Uterus (tissue), 4 donors: ENCODE measurements at places on chromosomes 5 and 9. TPM values are rescaled to one million over a fixed set of nuclear protein-coding genes. Genes with fewer than 3 reads are reported as not detected.

- no peaks in the 10 kb centered on the region for H3K27me3 ChIP-seq
- no peak overlapping the region for H3K4me3 ChIP-seq
- H3K4me1 ChIP-seq, result no peaks in the 10 kb centered on the region
- no peak overlapping the region for H3K27ac ChIP-seq
- no peaks in the 10 kb centered on the region for H3K36me3 ChIP-seq
- DNase-seq, result no peak
Measured at GRCh38 chr5:151595411-151595826, 4.3 kb upstream of the FAT2 start.

The SLC6A19 gene
- not detected for total RNA-seq

- H3K27ac ChIP-seq, result no peak overlapping the region
- DNase-seq, result no peak
- peaks cover 7% of the 10 kb centered on the region for H3K4me1 ChIP-seq
Measured at GRCh38 chr9:136395345-136396218, 4.4 kb downstream of the SNAPC4 start.

GRCh38 chr5:111948092-111948841 is 191.3 kb upstream of the NREP start:
- no peak for DNase-seq
- H3K4me3 ChIP-seq, result no peak overlapping the region
- no peaks in the 10 kb centered on the region for H3K27me3 ChIP-seq
- no peaks in the 10 kb centered on the region for H3K36me3 ChIP-seq
- H3K27ac ChIP-seq, result no peak overlapping the region

The FST gene
- total RNA-seq, result 7.6 TPM

GRCh38 chr5:141605523-141606277 is 13.1 kb downstream of the DIAPH1 start:
- no peak overlapping the region for H3K4me3 ChIP-seq
- peak overlapping the region; percentile 71 for H3K27ac ChIP-seq
- H3K36me3 ChIP-seq, result no peaks in the 10 kb centered on the region
- no peaks in the 10 kb centered on the region for H3K27me3 ChIP-seq

GRCh38 chr5:157252711-157253465 is 13.0 kb upstream of the CYFIP2 start:
- H3K27ac ChIP-seq, result no peak overlapping the region
- H3K36me3 ChIP-seq, result no peaks in the 10 kb centered on the region
- H3K4me1 ChIP-seq, result no peaks in the 10 kb centered on the region
- no peaks in the 10 kb centered on the region for H3K27me3 ChIP-seq
- no peak overlapping the region for H3K4me3 ChIP-seq
- no peak for DNase-seq

DNA sequence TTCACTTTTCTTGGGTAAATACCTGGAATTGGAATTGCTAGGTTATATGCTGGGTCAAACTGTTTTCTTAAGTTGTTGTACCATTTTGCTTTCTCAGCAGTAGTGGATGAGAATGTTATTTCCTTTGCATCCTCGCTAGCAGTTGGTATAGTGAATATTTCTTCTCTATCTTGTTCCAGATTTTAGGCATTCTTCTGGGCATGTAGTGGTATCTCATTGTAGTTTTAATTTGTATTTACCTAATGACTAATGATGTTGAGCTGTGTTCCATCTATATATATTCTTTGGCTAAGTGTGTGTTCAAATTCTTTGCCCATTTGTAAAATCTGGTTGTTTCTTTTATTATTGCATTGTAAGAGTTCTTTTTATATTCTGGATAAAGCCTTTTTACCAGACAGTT is 333.3 kb downstream of the MAT2B start:
- no peak for DNase-seq
- no peak overlapping the region for H3K4me3 ChIP-seq
- no peak overlapping the region for H3K27ac ChIP-seq
- H3K27me3 ChIP-seq, result no peaks in the 10 kb centered on the region
- no peaks in the 10 kb centered on the region for H3K36me3 ChIP-seq
- H3K4me1 ChIP-seq, result no peaks in the 10 kb centered on the region

DNA sequence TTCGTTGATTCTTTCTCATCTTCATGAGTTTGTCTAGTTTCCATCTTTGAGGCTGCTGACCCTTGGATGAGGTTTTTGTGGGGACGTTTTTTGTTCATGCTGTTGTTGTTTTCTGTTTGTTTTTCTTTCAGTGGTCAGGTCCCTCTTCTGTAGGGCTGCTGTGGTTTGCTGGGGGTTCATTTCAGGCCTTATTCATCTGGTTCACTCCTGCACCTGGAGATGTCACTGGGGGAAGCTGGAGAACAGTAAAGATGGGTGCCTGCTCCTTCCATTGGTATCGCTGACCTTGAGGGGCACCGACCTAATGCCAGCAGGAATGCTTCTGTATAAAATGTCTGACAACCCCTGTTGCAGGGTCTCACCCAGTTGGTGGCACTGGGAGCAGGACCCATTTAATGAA is 8.5 kb downstream of the OR1N2 start:
- no peaks in the 10 kb centered on the region for H3K4me1 ChIP-seq
- no peaks in the 10 kb centered on the region for H3K36me3 ChIP-seq
- no peak for DNase-seq
- H3K27ac ChIP-seq, result no peak overlapping the region

GRCh38 chr9:77908293-77908692 is 123.3 kb downstream of the GNAQ start:
- H3K27me3 ChIP-seq, result no peaks in the 10 kb centered on the region
- no peaks in the 10 kb centered on the region for H3K36me3 ChIP-seq
- H3K27ac ChIP-seq, result no peak overlapping the region
- no peak overlapping the region for H3K4me3 ChIP-seq

The UGT3A2 gene
- not detected for total RNA-seq

DNA sequence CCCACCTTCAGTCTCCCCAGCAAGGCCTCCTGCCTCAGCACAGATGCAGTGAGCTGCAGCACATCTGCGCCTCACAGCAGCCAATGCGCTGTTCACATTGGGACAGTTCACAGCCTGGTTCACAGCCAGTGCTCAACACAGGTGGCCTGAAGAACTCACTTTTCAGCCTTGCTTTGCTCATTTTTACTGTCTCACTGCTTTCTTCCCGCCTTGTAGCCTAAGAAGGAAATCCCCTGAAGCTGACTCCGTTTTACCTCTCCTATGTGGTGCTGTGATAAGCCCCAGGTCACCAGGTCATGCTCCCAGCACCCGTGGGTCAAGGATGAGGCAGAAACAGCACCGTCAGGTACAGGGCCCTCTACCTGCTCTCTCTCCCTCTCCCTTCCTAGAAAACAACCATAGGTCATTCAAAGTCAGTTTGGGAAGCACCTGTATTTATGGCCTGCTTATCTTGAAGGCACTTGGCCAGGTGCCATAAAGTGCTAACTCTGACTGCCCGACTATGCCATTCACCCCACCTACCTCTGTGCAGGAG is 1.1 kb downstream of the GCNT4 start:
- H3K27ac ChIP-seq, result no peak overlapping the region
- no peak overlapping the region for H3K4me3 ChIP-seq
- DNase-seq, result no peak
- no peaks in the 10 kb centered on the region for H3K27me3 ChIP-seq
- H3K36me3 ChIP-seq, result no peaks in the 10 kb centered on the region

- H3K36me3 ChIP-seq, result no peaks in the 10 kb centered on the region
- no peak for DNase-seq
- no peaks in the 10 kb centered on the region for H3K27me3 ChIP-seq
- no peak overlapping the region for H3K27ac ChIP-seq
Measured at GRCh38 chr5:176723440-176723839, 76.2 kb downstream of the TSPAN17 start.

The NNT gene
- 34.1 TPM for total RNA-seq

The ZFP2 gene
- total RNA-seq, result 1.8 TPM

DNA sequence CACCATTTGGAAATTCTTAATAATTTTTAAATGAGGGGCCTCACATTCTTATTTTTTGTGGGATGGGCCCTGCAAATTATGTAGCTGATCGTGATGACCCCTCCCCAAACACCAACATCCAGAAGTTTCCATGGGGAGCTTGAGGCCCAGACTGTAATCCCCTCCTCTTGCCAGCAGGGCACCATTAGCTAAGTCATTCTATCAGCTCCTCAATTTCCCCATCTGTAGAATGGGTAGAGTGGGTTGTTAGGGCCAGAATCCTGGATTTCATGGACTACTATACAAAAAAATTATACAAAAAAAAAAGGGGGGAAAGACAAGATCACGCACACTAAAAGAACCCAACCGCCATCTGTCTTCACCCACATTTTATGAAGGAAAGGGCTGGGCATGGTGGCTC is 38.4 kb downstream of the SHB start:
- H3K27ac ChIP-seq, result no peak overlapping the region
- DNase-seq, result no peak
- H3K36me3 ChIP-seq, result no peaks in the 10 kb centered on the region
- peaks cover 20% of the 10 kb centered on the region for H3K4me1 ChIP-seq
- no peaks in the 10 kb centered on the region for H3K27me3 ChIP-seq

DNA sequence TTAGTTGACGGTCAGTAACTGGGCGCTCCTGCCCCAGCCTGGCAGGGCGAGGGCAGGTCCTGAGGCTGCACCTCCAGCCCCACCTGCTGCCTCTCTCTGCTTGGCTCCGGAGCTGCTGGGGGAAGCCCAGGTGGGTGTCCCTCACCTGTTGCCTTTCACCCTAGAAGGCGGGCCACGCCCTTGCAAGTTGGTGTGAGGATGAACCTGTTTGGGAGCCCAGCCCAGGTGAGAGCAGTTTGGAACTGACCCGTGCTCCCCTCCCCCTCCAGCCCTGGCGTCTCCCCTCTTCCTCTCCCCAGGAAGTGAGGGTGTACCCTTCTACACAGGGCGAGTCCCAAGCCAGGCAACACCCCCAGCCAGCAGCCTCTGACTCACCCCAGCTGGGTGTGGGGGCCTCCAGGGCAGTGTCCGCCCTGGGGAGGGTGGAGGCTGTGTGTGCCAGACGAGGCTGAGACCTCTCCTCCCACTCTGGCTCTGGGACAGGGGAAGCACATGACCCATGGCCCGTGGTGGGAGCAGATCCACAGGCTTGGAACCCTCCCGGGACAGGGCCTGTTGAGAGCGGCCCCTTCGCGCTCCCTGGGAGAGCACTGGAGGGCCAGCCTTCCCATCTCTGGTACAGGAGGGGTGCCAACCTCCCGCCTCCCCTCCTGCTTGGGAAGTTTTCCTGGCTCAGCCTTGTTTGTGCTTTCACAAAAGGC is 10.4 kb downstream of the LRRC8A start:
- no peaks in the 10 kb centered on the region for H3K27me3 ChIP-seq
- peak overlapping the region; percentile 97 for H3K27ac ChIP-seq
- peak; percentile 94 for DNase-seq
- H3K36me3 ChIP-seq, result no peaks in the 10 kb centered on the region

The FXN gene
- 5.9 TPM for total RNA-seq

DNA sequence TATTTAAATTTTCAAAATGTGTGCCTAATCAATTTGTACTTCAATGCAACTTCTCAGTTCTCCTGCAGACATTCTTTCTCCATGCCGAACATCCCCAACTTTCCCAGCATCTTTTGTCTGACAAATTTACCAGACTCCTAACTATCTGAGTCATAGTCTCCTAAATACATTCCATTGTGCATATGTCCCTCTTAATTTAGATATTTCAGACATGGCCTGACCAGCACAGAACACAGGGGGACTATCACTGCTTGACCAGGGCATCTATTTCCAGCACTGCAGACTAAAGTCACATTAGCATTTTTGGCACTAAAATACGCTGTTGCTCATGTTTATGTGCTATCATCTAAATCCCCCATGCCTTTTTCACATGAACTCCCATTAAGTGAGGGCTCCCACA is 71.9 kb downstream of the ITGA1 start:
- no peaks in the 10 kb centered on the region for H3K36me3 ChIP-seq
- no peak overlapping the region for H3K4me3 ChIP-seq
- no peak overlapping the region for H3K27ac ChIP-seq
- no peak for DNase-seq
- H3K27me3 ChIP-seq, result no peaks in the 10 kb centered on the region

The ENTPD8 gene
- total RNA-seq, result 0.21 TPM

- H3K4me1 ChIP-seq, result peaks cover 15% of the 10 kb centered on the region
- H3K36me3 ChIP-seq, result no peaks in the 10 kb centered on the region
- H3K4me3 ChIP-seq, result no peak overlapping the region
- no peak for DNase-seq
- H3K27me3 ChIP-seq, result no peaks in the 10 kb centered on the region
Measured at GRCh38 chr9:94802793-94803192, 76.3 kb downstream of the AOPEP start.

DNA sequence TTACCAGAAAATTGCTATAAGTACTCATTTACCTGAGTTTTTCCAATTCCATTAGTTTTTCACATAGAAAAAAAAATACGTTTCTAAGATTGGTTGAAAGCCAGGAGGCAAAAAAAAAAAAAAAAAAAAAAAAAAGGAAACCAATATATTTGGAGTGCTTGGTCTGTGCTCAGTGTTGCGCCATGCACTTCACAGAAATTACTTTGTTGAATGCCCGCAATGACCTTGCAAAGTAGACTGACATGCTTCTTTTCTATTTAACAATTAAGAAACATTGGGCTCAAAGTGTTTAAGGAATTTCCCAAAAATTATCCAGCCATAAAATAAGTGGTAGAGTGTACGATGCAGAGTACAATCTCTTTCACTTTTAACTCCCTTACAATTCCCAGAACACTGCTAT is 65.2 kb upstream of the PAPPA start:
- H3K36me3 ChIP-seq, result no peaks in the 10 kb centered on the region
- no peak overlapping the region for H3K27ac ChIP-seq
- H3K4me1 ChIP-seq, result no peaks in the 10 kb centered on the region
- no peak overlapping the region for H3K4me3 ChIP-seq
- no peak for DNase-seq
- no peaks in the 10 kb centered on the region for H3K27me3 ChIP-seq

The OR1Q1 gene
- total RNA-seq, result not detected

The OR1J2 gene
- not detected for total RNA-seq

GRCh38 chr9:31355965-31356364 is 1028.5 kb upstream of the ACO1 start:
- H3K27ac ChIP-seq, result no peak overlapping the region
- DNase-seq, result no peak
- no peak overlapping the region for H3K4me3 ChIP-seq
- H3K4me1 ChIP-seq, result no peaks in the 10 kb centered on the region

DNA sequence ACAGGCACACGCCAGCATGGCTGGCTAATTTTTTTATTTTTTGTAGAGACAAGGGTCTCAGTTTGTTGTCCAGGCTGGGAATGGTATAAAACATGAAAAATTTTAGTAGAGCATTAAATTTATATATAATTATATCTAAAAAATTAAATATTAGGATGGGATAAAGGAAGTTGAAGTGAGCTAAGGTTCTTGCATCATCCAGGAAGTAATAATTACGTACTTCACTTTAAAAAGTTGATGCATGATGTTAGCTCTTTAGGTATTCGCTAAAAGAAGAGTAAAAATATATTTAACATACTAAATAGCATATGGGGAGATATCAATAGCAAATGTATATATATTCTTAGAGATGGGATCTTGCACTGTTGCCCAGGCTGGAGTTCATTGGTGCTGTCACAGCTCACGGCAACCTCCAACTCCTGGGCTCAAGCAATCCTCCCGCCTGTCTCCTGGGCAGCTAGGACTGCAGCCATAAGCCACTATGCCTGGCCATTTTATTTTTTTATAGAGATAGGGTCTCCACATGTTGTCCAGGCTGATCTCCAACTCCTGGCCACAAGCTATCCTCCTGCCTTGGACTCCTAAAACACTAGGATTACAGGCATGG is 12.3 kb downstream of the DCAF10 start:
- no peak overlapping the region for H3K4me3 ChIP-seq
- no peak overlapping the region for H3K27ac ChIP-seq
- H3K27me3 ChIP-seq, result no peaks in the 10 kb centered on the region
- no peaks in the 10 kb centered on the region for H3K36me3 ChIP-seq

The SV2C gene
- not detected for total RNA-seq
